ENCODE measurements at places on chromosomes 13 and 19.
A peak's percentile ranks its signal among the peaks of the same experiment; 100 is the strongest.

- no peak for DNase-seq
Observed at GRCh38 chr13:102907016-102907756, 61.4 kb downstream of the ERCC5 start.

GRCh38 chr13:62110079-62110478, 694.4 kb upstream of the PCDH20 start:
- peak; percentile 36 for DNase-seq

DNA sequence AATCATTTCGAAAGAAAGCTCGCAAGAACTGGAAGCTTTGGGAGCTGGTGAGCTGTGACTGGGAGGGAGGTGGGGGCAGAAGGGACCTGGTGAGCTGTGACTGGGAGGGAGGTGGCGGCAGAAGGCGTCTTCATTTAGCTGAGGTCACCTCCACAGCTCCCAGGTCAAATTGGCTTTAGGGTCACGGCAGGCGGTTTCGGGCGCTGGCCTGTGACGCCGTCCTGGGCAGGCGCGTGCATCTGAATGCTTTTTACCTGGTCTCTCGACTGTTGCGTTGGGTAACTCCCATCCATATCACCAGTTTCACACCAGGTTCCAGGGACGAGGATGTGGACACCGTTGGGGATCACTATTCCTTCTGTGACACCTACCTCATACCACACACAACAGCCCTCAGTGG, 29.2 kb downstream of the C2CD4C start:
- no peak for DNase-seq

GRCh38 chr13:44668688-44669087, 92.6 kb upstream of the TSC22D1 start:
- DNase-seq, result peak; percentile 76

DNA sequence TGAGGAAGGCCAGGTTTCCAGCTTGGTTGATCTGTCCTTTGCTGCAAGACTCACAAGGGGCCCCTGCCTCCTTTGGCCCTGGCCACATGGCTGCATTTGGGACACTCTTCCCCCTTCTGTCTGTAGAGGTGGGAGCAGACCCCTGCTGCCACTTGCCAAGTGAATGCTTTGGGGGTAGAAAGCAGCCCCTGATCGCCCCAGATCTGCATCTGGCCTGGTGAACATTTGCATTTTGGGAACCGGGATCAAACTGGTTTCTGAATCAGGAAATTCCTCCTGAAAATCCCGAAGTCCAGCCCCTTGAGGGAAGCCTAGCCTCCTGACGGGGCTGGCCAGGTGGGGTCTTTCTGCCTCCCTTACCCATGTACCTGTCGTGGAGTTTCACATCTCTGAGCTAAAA, 14.9 kb downstream of the DPF1 start:
- no peak for DNase-seq

DNA sequence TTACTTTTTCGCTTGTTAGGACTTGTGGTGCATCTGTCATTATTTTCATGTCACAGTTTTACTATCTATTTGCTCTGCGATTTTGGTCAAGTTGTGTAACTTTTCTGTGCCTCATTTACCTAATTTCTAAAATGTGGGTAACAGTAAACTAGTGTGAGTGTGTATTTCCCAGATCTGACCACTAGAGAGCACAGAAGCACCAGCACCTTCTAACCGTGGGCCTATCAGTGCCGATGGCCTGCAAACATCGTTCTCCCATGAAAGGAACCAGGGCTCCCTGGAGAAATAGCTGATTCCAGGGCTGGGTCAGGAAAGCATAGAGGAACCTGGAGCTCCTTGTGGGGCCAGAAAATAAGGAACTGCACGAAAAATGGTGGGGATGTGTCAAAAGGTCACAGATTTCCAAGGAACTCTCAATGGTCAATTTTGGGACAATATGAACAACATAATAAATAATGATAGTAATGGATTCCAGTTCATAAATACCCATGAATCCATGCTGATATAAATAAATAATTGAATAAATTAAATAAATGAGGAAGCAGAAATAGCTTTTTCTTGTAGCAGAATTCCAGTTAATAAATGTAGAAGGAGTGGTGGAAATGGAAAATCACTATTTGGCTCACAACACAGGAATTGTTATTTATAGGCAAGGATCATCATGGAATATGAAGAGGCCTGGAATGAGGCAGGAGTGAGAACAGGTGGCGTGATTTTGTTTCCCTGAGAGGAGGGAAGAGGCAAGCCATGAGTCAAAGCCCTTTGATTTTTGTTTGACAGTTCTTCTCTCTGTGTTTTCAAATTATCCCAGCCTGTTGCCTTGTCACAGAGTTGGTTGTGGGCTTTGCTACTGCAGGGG, 31.1 kb downstream of the CEACAM8 start:
- DNase-seq, result peak; percentile 32

DNA sequence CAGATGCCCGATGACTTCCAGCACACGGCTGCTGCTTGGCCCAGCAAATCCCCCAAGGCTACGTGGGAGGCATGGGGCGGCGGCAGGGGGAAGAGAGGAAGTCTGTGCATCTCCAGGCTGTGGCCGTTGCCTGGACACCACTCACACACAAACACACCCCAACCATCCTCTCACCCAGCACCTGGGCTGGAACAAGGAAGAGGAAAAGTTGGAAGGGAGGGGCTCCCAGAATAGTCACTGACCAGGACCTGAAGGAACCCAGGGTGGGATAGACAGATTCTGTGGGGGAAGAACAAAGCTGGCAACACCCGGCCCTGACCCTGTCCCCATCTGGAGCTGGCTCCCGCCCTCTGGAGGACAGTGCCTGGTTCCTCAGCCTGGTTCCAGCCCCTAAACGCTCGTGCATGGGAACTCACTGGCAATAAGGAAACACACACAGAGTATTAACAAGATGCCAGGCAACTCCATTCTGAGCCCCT, 11.2 kb downstream of the PPP6R1 start:
- peak; percentile 37 for DNase-seq

DNA sequence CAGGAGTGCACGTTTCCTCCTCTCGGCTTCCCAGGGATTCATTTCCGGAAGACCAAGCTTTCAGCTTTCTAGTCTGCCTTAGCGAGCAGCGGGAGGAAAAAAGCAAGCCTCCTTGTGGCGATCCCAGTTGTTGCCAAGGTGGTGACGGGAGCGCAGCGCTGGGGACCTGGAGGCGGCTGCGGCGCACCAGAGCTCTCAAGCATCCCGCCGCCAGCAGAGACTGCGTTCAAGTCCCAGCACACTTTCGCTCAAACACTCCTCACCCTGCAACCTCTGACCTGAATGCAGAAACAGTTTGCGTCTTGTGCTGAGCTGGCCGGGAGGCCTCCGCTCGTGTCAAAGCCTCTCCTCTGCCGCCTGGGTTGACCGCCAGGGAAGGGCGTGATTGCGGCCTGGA, 4.9 kb downstream of the GSX1 start:
- DNase-seq, result no peak

- no peak for DNase-seq
Observed at GRCh38 chr13:71338070-71338469, 528.9 kb downstream of the DACH1 start.

GRCh38 chr19:42277821-42278451, 8.9 kb downstream of the CIC start:
- no peak for DNase-seq

DNA sequence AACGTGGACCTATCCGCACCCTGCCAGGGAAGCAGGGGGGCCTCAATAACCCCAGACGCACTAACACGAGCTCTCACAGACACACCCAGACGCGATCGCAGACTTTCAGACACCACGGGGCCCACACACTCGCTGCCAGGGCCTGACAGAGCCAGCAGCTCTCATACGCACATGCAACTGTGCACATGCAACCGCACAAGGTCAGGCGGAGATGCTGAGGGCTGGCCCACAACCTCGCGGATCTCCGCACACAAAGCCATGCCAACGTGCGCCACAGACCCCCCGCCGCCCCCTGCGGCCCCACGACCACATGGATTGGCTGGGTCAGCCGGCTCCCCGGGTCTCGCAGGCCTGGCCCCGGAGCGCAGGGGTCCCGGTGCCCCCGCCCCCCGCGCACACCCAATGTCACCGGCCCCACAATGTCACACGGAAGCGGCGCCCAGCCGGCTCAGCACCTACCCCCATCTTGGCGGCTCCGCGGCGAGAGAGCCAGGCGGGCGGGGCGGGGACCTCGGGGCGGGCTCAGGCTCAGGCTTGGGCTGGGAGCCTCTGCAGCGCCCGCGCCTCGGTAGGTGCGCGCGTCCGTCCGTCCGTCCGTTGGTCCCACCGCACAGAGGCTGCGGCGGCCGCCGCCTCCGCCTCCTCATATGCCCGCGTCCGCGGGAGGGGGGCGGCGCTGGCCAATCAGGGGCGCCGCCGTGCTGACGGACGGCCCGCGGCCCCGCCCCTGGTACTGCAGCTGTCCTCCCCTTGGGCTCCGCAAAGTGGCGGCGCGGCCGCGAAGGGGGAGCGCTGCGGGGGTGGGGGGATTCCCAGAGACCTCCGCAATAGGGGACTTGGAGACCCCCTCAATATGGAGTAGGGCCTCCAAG, at the start of gene ATP1A3:
TSS of gene ATP1A3 (minus strand) at position 619 of the 872 bp plus-strand sequence. CDS start at position 465, 154 bp downstream.
- no peak for DNase-seq

GRCh38 chr19:9166846-9167245, 11.9 kb upstream of the OR7D2 start:
- no peak for DNase-seq

- DNase-seq, result peak; percentile 90
Observed at GRCh38 chr19:45477713-45478453, 10.1 kb downstream of the FOSB start.

DNA sequence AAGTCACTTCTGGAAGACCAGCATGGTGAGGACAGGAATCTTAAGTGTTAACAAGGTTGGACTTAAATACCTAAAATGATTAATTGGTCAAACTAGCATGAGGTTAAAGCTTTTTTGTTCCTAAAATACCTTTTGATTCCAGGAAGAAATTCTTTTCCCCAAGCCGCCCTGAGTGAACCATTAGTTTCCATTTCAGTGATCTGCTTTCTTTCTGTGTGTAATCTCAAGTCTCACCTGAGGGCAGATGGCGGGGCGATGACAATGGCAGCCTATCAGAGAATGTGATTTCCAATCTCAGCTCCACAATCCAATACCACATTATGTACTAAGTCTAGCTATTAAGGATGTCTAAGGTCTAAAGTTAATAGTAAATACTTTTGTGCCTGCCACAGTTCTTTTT, 390.9 kb upstream of the SGCG start:
- peak; percentile 6 for DNase-seq

DNA sequence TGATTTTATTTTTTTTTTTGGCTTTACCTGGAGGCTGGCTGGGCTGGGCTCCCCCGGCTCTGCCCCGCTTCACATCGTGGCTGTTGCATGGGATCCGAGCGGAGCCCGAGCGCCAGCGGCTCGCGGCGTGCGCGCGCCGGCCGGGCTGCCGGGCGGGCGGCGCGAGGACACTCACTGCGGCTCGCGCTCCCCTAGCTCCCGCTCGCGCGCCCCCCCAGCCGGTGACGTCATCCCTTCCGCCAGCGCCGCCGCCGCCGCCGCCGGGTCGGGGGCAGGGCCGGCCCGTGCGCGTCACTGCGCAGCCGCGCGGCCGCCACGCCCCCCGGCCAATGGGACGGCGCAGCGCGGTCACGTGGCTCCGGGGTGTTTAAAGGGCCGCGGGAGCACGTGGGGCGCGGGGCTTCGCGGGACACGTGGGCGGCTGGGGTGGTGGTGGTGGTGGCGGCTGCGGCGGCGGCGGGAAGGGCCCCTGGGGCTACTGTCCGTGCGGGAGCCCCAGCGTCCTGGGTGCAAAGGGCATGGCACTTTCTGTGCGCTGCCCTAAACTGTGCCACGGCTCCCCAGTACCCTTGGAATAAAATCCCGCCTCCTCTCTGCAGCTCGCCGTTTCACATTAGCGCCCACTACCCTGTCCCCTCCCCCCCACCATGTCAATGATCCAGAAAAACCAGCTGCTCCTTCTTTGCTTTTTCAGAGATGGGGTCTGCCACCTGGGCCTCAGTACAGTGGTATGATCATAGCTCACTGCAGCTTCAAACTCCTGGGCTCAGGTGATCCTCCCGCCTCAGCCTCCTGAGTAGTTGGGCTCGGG, at the start of gene PTPRS:
TSS of gene PTPRS (minus strand) at position 176 of the 811 bp plus-strand sequence. CDS start 54,672 bp downstream, outside the sequence.
- DNase-seq, result no peak

DNA sequence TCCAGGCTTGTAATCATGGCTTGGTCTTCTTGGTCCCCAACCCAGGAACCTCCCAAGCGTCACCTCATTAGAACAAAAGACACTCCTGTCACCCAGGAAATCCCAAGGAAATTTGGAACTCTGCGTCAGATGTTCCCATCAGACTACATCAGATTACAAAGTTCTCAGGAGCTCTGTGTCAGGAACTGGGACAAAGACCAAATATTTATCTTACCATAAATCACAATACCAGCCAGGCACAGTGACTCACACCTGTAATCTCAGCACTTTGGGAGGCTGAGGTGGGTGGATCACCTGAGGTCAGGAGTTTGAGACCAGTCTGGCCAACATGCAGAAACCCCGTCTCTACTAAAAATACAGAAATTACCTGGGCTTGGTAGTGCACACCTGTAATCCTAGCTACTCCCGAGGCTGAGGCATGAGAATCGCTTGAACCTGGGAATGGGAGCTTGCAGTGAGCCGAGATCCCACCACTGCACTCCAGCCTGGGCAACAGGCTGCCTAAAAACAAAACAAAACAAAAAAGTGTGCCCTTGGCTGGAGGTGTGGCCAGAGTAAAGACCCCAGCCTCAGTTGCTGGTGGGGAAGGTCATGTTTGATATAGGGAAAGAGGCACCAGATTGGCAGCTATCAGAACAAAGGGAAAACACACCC, 16.7 kb upstream of the CCDC124 start:
- no peak for DNase-seq

DNA sequence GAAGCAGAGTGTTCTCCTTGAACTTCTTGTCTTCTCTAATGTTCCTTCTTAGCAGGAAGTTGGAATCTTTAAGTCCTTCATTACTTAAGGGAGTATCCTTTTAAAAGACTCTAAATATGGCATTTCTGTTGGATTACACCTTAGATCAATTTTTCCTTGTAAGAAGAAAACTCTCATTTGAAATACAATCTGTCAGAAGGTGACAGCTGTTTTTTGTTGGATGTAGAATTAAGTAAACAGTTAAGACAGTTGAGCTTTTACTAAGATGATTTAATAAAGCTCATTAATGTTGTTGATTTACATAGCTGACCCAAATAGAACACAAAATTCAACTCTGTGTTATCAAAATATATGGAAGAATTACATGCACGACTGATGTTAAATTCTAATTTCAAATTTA, 16.7 kb upstream of the MBNL2 start:
- DNase-seq, result no peak

Measured in renal cortical epithelial cell (primary cell).